Stimulated activated CD8-positive, alpha-beta memory T cell treated with anti-CD3 and anti-CD28 coated beads, Interleukin-7, amount 100 ng/mL, for 24 hours (primary cell): ENCODE measurements at places on chromosomes 2 and 18.

DNA sequence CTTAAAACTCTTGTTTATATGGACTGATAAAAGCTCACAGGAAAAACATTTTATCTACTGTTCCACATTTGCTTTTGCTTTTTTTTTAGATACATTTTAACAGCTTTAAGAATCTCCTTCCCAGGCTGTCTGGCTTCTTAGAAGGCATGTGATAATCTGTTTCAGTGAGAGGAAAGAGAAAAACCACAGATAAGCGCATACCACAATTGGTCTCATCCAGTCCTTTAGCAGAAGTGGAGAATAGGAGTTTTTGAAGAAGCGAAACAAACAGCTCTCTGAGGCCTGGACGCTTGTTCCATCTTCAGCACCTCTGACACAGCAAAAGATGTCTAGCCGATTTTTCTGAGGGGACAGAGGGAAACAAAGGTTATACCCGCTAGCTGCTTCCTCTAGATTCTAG, 37.6 kb downstream of the RMC1 start:
- DNase-seq: no peak

- DNase-seq: no peak
Observed at GRCh38 chr2:148132412-148132811, 111.5 kb downstream of the MBD5 start.

- DNase-seq: no peak
Observed at GRCh38 chr18:7259475-7259874, 28.6 kb downstream of the LRRC30 start.

DNA sequence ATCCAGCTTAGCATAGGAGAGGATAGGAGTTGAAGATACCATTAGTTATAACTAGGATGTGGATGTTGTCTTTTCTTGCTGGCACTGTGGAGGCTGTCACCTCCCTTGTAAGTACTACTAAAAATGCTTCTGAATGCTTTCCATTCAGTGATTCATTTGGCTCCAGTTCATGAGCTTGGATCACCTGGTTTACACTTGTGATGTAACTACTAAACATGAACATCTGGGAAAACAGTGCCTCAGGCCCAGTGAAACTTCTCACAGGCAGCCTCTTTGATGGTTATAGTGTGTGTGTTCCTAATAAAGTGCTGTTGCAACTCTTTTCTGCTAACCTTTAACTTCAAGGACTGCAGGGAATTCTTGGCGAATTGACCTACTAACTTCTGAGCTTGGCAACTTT, 13.0 kb upstream of the SLC9A2 start:
- no peak for DNase-seq

- DNase-seq: no peak
Observed at GRCh38 chr2:17644997-17645720, 104.7 kb downstream of the VSNL1 start.

DNA sequence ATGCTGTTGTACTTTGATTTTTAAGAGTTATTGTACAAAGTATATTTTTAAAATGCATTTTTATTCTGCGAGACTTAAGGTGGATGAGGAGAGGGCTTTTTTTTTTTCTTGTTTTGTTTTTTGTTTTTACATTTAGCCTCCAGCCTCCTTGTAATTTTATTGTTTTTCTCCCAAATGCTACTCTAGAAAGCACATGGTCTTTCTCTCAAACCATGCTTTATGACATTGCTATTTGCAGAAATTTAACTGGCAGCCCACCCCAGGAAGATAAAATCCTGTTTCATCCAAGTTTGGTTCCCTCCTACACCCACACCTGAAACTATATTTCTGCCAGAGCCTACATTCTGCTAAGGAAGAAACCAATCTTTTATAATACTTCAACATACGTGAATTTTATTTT, 184.6 kb downstream of the ARHGAP15 start:
- DNase-seq: no peak

DNA sequence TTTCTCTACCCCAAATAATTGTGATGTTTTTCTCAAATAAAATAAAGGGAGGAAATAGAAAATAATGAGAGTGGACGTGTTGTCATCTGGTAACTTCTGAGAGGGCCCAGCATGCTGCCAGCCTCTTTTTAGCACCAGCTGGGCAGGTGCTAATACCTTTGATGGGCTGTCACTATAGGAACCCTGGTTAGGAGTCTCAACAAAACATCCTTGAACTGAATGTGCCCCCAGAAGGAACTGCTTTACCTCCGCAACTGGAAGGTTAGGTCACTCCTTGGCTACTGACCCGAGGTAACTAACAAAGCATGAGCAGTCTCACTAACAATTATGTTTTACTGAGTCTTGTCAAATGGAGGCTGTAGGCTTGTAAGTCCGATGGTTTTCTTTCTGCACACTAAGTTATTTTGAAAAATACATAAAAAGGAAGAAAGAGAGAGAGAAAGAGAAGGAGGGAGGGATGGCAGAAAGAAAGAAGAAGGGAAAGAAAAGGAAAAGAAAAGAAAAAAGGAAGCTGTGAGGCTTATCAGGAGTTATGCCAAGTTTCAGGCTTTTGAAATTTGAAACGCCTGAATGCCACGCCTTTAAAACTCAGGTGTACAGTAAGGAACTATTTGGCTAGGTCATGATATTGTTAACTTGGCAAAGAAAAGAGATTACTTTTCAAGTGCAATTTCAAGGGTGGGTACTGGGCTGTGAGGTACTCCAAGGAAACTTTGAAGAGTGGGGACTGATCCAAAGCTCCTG, 91.0 kb downstream of the TGIF1 start:
- DNase-seq: no peak

DNA sequence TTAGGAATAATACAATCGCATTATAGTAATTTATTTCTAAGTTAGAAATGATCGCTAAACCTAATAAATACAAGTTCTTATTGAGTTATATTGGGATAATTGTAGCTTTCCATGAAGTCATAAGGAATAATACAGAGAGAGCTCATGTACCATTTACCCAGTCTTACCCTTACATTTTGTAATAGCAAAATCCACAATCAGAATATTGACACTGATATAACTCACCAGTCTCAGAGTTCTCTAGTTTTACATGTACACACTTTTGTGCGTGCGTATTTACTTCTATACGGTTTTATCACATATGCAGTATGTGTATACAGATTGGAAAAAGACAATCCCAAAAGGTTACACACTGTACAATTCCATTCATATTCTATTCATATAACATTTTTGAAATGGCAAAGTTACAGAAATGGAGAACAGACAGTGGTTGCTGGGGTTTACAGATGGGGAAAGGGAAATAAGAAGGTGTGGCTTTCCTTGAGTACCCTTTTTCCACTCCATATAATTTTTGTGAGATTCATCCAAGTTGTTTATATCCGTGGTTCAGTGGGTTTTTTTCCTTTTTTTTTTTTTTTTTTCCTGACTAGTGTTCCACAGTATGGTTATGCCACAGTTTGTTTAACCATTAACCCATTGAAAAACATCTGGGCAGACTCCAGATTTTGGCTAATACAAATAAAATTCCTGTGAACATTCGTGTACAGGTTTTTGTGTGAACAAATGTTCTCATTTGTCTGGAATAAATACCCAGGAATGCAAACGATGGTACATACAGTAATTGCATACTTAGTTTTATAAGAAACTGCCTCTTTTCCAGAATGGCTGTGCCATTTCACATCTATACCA, 117.2 kb downstream of the HNMT start:
- DNase-seq: no peak

DNA sequence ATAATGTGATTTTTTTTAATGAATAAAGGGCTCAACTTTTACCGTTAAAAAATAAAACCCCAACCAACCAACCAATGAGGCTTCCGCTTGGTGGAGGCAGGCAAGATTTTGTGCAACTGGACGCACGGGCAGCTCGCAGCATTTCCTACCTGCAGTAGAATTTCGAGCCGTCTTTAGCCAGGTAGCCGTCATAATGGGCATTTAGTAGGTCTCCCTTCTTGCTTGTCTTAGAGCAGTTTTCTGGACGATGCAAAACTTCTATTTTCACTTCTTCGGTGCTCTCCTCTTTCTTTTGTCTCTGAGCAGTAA, 316 bp downstream of the FKBP7 start:
- DNase-seq: no peak

GRCh38 chr2:89851583-89851905, 1160.1 kb downstream of the RPIA start:
- no peak for DNase-seq

GRCh38 chr18:58337686-58338085, 291.2 kb downstream of the ALPK2 start:
- no peak for DNase-seq
